Cortex of kidney (tissue), 1 donor: ENCODE measurements at places on chromosomes 5 and 9.

- no peak for DNase-seq
These were observed 146.6 kb downstream of the ADAMTS12 start for GRCh38 chr5:33745101-33745770.

- no peak for DNase-seq
These were observed 43.3 kb downstream of the PUM3 start for GRCh38 chr9:2800394-2801179.

GRCh38 chr5:156667616-156668015 lies 182.5 kb upstream of the PPP1R2B start:
- DNase-seq: no peak

DNA sequence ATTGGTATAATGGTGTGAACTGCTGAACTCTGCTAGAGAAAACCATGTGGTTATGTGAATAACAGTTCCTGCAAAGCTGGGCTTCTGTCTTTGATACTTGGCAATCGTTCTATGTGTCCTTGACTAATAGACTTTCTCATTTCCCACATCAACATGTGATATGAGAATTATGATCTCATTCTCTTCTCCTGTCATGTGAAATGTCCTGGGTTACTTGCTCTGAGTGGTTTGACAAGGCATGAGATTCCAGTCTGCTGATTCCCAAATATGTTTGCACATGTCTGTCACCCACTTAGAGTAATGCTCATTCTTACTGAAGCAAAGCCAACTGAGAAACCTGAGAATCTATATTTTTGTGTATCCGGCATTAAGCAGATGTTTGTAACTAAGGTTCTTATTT lies 141.2 kb downstream of the PARP8 start:
- no peak for DNase-seq

GRCh38 chr5:161093100-161093499 lies 241.1 kb upstream of the ATP10B start:
- no peak for DNase-seq

DNA sequence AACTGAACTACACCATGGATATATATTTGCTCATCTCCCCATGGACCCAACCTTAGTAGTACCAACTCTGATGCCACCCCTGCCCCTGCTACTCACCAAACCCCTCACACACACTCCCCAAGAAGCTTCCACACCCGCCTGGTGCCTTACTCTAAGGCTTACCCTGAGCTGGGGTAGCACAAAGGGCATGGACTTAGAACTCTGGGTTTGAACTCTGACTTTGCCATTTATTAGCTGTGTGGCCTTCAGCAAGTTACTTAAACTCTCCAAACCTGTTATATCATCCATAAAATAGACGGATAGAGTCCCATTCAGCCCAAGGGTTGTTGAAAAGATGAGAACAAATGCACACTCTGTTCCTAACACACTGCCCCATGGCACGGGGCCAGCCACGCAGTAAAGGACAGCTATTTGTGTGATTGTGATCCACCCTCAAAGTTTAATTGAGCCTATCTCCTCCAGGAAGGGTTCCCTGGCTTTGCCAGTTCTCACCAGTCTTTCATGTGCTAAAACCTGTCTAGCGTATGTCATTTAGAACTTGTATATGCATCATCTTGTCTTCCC lies 111.0 kb downstream of the KLHL3 start:
- no peak for DNase-seq

- no peak for DNase-seq
These were observed 7.7 kb upstream of the TMEFF1 start for GRCh38 chr9:100465274-100465673.

DNA sequence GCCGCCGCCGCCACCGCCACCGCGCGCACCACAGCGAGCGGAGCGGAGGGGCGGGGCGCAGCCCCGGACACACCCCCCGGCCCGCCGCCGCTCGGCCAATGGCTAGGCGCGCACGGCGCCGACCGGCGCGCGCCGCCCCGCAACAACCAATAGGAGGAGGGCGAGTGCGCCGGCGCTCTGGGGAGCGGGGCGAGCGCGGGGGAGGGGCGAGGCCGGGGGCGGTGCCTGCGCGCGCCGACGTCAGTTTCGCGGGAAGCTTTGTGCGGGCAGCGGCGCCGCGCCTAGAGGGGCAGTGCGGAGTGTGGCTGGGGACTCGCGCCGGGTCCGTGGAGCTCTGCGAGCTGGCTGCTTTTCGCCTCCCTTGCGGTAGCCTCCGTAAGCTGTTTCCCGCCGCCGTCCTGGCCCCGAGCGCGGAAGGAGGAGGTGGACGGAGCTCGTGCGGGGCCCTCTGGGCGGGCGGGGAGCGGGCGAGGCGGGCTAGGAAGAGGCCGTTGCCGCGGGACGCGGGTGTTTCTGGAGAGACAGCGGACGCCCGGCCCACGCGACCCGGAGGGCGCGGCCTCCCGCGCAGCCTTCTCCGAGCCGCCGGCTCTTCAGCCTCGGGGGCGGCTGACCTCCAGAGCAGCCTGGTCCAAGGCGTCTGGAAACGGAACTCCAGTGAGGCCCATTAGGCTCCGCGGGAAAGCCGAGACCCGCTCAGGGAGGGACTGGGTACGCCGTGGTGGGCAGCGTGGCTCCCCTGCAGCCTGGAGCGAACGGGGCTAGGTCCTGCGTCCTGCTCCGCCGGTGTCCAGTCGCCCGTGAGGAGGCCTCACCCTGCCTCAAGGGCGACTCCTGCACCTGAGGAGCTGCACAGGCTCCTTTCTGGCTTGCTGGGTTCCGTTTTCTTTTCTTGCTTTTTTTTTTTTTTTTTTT lies at the start of gene ZMYND19:
Gene ZMYND19 (minus strand): TSS at position 44 of the 915 bp plus-strand sequence. CDS start 249 bp downstream, outside the sequence.
- DNase-seq: no peak

- no peak for DNase-seq
These were observed 11.7 kb downstream of the PALM2AKAP2 start for GRCh38 chr9:109791747-109792146.

DNA sequence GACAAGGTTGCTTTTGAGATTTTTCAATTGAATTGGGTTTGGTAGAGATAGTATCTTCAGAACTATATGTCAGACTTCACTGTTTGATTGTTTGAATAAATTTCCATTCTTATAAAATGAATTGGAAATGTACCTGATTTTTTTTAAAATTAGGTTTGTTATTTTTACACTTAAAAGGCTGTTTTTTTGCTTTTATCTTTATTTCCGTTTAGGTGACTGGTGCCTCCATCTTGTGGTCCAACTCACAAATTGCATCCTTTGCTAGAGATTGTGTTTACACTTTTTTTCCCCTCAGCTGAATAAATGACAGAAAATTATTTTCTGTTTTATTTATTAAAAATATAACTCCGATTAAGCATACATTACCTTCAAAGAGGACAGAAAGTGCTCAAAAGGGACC lies 15.6 kb downstream of the NDUFAF2 start:
- DNase-seq: no peak

- DNase-seq: no peak
These were observed 473.6 kb upstream of the TNC start for GRCh38 chr9:115591584-115591984.

- DNase-seq: no peak
These were observed 27.8 kb downstream of the RECK start for GRCh38 chr9:36064448-36065037.

GRCh38 chr5:131758520-131758900 lies 38.3 kb downstream of the FNIP1 start:
- DNase-seq: no peak

DNA sequence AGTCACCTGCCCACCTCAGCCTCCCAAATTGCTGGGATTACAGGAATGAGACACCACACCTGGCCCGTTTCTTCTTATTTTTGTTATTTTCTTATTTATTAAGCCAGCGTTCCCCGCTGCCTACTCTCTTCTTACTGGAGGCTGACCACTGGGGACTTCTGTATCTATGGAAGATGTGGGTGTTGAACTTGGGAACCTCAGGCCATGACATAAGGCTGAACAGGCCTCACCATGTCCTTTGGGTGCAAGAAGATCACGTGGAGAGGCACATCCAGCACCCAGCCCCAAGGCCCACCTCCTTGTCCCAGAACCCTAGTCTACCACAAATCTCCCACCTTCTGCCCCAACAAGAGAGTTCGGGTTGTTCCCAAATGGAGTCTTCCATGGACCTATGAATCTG lies 59.4 kb upstream of the NEK6 start:
- no peak for DNase-seq

- no peak for DNase-seq
These were observed 76.3 kb upstream of the TNFSF8 start for GRCh38 chr9:115006660-115007059.

DNA sequence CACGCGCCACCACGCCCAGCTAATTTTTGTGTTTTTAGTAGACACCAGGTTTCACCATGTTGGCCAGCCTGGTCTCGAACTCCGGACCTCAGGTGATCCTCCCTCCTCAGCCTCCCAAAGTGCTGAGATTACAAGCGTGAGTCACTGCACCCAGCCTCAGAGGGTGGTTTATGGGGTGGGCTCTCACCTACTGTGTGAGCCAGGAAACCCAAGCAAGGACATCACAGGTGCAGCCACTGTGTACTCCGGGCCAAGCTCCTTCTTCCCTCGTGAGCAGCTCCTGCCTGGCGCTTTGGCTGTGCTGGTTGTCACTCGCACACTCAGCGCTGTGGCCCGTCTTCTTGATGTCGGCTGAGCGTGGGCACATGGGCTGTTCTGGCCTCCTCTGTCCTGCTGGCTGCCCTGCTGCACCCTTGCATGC lies 70.1 kb downstream of the WNK2 start:
- DNase-seq: no peak

DNA sequence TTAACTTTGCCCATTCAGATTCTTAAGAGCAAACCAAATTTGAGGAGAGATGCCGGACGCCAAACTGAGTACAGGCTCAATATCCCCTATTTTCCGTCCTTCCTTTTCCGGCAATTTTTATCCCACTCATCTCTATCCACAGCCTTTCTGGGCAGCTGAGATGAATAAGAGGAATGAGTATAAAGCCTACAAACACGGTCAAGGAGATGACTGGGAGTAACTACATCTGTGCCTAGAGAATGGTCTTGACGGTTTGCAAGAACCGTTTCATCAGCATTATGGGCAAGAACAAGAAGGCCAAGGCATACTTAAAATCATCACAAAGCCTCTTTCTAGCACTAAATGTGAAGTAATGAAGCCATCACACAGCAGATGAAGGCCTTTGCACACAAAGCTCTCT lies 227.3 kb downstream of the DCP2 start:
- no peak for DNase-seq

DNA sequence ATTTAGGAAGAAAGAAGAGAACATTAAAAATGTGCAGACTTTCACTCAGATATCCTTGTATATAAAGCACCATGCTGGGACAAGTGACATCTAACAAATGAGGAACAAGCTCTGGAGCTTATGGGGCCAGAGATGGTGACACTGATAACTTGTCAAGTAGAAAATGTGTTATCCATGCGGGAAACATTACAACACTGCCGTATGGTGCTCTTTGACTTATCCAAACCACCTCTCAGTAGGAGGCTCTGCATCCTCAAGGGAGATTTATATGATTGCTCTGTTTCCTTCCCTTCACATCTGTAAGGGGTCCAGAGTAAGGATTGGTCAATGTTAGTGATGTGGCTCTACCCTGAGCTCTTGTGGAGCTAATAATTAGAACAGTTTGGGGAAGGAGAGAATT lies 23.5 kb downstream of the KCTD16 start:
- no peak for DNase-seq

- no peak for DNase-seq
These were observed 49.2 kb upstream of the TSLP start for GRCh38 chr5:111022301-111022700.

GRCh38 chr9:24721621-24722020 lies 175.9 kb upstream of the IZUMO3 start:
- no peak for DNase-seq

GRCh38 chr5:96080557-96080956 lies 118.9 kb upstream of the ELL2 start:
- DNase-seq: no peak

DNA sequence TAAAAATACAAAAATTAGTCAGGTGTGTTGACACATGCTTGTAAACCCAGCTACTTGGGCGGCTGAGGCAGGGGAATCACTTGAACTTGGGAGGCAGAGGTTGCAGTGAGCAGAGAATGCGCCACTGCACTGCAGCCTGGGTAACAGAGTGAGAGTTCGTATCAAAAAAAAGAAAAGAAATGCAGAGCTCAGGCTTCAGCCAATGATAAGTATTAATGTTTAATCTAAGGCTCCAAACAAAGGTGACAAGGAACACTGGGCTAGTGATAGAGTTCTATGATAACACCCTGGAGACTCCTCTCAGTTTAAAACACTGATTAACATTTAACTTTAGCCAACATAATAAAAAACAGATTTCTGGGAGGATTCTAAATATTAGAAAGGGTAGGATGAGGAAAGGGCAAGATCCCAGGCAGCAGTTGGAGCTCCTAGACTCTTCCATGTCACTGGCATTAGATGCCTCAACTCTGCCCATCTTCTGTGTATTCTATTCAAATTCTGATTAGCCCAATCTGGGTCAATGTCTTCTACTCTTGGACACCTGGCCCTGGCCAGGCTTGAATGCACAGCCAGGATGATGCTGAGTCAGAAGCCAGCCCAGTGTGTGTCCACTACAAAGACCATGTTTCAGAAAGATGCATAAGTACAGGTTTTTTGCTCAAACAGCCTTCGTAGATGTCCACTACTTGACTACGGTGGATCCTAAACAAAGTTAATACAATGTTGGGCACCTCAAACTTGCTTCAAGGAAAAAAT lies 91.0 kb upstream of the FAM169A start:
- DNase-seq: no peak

DNA sequence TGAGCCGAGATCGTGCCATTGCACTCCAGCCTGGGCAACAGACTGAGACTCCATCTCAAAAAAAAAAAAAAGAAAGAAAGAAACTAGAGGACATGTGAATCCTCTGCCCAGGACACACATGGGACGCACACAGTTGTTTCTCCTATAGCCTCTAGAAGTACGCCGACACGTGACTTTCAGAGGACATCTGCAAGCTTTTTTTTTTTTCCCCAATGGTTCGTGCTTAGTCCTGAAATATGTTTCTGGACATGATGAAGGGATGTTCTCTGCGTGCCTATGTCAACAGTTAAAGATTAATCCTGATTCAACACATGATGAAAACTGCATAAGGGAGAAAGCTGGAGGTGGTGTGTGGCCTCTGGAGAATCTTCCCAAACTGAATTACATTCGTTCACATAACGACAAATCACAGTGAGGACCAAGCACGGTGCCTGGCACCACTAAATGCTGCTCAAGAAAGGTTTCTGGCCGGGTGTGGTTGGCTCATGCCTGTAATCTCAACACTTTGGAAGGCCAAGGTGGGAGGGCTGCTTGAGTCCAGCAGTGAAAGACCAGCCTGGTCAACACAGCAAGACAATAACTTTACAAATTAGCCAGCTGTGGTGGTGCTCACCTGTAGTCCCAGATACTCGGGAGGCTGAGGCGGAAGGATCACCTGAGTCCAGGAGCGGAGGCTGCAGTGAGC lies 9.8 kb downstream of the COL23A1 start:
- no peak for DNase-seq

- no peak for DNase-seq
These were observed 47.5 kb downstream of the DBH start for GRCh38 chr9:133683586-133684120.
